HEK293T (cell line): ENCODE measurements at places on chromosomes 3 and 15.

DNA sequence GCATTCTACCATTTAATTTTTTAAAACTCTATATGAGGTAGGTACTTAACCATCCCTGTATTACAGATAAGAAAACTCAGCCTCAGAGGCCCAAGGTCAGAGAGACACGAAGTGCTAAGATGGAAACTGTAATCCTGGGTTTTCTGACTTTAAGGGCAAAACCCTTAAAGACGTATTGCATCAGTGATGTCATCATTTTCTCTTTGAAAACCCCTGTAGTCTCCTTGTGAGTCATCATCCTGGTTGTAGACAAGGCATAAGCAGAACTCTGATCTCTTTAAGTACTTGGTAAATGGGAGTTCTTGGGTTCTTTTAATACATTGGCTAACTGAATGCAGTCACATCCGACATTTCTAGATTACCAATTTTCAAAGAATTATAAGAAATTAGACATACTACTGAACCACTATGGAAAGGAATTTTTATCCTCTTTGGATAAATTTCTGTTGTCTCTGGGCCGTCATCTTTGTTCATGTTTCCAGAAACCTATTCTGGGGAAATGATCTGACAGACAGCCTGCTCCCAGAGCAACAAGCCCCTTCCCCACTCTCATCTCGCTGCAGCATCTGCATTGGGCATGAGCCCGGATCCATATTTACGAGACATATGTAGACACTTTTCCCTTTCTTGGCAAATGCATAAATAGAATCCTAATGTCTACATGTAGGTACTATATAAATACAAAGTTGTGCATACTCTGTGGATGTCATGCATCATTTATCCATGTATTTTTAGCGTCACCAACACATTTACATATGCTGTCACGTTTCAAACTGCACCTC, 48.7 kb upstream of the MDFIC2 start:
- no peak for DNase-seq

- peak; percentile 27 for DNase-seq
Observed at GRCh38 chr3:114498539-114499370, 204.9 kb downstream of the TIGIT start.

- no peak for DNase-seq
Observed at GRCh38 chr3:58521917-58522631, 14.9 kb downstream of the ACOX2 start.

DNA sequence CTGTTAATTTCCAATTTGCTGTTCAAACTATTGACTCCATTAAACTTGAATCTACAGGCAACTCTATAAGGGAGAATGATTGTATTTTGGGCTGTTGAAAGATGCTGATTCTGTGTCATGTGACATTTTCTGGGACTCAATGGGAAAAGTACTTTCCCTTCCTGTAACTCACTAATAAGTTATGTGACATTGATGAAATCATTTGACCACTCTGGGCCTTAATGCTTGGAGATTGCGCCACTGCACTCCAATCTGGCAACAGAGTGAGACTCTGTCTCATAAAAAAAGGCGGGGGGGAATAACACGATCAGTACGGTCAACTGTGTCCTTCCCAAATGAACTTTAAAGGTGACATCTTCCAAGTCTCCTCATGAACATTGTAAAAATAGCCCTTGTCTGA, 215.2 kb upstream of the SGO1 start:
- no peak for DNase-seq

- no peak for DNase-seq
Observed at GRCh38 chr3:23867838-23868237, 49.0 kb downstream of the NKIRAS1 start.

DNA sequence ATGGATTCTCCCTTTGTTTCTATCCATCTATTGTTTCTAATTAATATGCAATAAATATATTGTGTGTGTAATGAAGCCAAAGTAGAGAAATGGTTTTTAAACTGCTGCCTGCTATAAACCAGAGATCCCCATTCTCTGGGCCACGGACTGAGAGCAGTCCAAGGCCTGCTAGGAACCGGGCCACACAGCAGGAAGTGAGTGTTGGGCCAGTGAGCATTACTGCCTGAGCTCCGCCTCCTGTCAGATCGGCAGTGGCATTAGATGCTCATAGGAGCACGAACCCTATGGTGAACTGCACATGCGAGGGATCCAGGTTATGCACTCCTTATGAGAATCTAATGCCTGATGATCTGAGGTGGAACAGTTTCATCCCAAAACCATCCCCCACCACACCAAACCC, 85.2 kb upstream of the POMGNT2 start:
- DNase-seq = no peak

DNA sequence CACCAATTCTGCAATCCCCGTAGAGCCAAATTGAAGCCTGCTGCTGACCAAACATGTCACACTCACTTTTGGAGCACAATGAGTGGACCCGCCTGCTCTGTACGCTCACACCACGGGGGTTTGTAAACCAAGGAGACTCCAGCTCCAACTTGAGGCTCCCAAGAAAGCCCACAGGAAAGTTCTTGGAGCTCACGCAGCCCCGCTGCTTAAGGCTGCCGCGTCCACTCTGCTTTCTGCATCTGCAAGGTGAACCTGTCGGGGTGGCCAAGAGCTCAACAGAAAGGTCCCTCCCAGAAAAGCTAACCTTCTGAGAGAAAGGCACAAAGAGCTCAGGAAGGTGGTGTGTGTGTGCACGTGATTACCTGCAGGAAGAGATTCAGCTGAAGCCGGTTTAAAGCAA, 94.9 kb downstream of the PCSK6 start:
- DNase-seq = no peak

DNA sequence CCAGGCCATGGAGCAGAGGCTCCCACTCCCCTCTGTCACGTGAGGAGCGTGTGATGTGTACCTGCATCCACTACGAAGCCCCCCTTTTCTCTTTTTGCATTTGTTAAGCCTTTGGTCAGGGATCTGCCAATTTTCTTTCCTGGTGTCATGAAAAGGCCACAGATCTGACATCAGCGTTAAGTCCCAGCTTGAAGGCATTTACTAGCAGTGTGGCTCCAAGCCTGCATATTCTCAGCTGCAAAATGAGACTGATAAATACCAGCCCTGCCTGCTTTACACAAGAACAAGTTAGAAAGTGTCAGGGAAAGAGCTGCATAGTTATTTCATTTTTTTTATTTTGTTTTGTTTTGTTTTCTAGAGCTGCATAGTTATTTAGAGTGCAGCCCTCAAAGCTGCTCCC, 2.3 kb upstream of the ANKRD63 start:
- no peak for DNase-seq

- peak; percentile 55 for DNase-seq
Observed at GRCh38 chr3:138833899-138834595, 681 bp downstream of the PIK3CB start.

DNA sequence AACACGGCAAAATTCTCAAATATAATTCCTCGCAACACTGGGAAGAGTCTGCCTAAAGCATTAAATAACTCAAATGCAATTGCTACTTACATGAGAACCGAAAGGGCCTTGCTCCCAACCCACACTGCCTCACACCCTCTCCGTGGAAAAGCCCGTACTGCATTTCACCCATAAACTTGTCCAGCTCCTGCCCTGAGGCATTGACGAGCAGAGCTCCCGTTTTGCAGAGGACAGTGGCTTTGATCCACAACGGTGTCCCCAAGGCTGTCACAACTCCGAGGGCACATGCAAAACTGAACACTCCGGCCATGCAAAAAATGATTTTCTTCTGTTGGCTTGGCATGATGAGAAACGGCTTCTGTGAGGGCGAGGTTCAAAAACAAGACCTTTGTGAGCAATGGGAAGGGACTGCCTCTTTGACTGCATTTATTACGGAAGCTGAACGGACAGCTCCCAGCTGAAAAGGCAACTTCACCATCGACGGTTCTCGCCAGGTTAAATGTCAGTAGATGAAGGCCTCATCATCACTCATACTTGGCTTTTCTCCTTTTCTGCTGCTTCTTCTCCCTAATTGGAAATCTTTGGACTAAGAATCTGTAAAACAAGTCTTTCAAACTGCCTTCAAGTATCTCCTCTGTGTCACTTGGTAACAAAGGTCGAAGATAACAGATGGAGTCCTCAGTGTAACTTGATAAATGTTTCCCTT, at the start of gene CLRN1:
Gene CLRN1 (minus strand): TSS at position 362 of the 706 bp plus-strand sequence. CDS start 19 bp downstream, at position 343.
- no peak for DNase-seq

- no peak for DNase-seq
Observed at GRCh38 chr3:116161575-116162525, 283.4 kb downstream of the LSAMP start.

- DNase-seq = no peak
Observed at GRCh38 chr15:26634319-26634718, 138.5 kb downstream of the GABRB3 start.
